ENCODE measurements at places on chromosomes 2 and 18. TPM values are rescaled to one million over a fixed set of nuclear protein-coding genes. Genes with fewer than 3 reads are reported as not detected.

DNA sequence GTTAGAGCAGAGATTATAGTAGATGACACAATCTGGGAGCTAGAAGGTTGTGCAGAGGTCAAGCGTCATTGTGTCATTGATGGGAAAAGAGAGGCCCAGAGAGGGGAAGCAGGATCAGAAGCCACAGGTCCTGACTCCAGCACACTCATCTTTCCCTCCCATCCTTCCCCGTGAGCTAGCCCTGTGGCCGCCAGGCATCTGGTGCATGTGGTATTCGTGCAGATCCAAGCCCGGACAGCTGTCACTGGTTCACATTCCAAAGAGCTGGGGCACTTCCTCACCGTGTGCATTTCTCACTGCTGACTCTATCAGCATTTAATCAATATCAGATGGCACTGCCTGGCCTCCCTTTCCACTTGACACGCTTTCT is 94.1 kb upstream of the THOC1 start:
- H3K4me3 ChIP-seq, result no peak overlapping the region
- no peaks in the 10 kb centered on the region for H3K4me1 ChIP-seq
- no peak overlapping the region for H3K27ac ChIP-seq
- no peaks in the 10 kb centered on the region for H3K27me3 ChIP-seq

DNA sequence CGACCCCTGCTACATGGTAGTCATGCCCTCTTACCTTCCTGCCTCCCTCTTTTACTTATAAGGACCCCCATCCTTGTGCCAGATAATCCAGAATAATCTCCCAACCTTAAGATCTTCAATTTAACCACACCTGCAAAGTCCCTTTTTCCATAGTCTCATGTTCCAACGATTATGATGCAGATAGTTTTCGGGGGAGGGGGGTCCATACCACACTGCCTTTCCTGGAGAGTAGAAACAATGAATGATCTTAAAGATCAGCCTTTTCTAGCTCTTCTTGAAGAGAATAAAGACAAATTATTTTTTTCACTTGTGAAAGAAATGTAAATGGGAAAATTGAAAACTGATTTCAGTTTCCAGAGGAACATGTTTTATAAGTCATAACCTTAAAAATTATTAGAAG is 4.3 kb upstream of the FAM98A start:
- no peaks in the 10 kb centered on the region for H3K36me3 ChIP-seq
- no peak overlapping the region for H3K4me3 ChIP-seq
- no peaks in the 10 kb centered on the region for H3K27me3 ChIP-seq
- H3K27ac ChIP-seq, result no peak overlapping the region

DNA sequence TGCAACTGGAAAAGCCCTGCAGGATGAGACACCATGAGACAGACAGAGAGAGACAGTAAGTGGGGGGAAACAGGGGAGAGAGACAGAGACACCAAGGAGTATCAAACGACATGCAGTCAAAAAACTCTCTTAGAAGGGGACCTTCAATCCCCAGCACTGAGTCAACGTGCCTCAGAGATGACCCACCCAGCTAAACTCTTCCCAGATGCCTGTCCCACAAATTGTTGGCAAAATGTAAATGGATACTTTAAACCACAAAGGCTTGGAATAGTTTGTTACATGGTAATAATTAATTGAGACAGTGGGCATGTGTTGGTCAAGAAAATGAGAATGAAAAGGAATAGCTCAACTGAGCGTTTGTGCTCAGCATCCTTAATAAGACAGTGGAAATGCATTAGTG is 98.3 kb downstream of the GRB14 start:
- no peak for DNase-seq
- no peak overlapping the region for H3K4me3 ChIP-seq
- H3K27ac ChIP-seq, result no peak overlapping the region
- H3K4me1 ChIP-seq, result no peaks in the 10 kb centered on the region
- H3K27me3 ChIP-seq, result no peaks in the 10 kb centered on the region
- no peaks in the 10 kb centered on the region for H3K36me3 ChIP-seq

- DNase-seq, result no peak
Measured at GRCh38 chr18:79614211-79614955, 65.2 kb upstream of the CTDP1 start.

DNA sequence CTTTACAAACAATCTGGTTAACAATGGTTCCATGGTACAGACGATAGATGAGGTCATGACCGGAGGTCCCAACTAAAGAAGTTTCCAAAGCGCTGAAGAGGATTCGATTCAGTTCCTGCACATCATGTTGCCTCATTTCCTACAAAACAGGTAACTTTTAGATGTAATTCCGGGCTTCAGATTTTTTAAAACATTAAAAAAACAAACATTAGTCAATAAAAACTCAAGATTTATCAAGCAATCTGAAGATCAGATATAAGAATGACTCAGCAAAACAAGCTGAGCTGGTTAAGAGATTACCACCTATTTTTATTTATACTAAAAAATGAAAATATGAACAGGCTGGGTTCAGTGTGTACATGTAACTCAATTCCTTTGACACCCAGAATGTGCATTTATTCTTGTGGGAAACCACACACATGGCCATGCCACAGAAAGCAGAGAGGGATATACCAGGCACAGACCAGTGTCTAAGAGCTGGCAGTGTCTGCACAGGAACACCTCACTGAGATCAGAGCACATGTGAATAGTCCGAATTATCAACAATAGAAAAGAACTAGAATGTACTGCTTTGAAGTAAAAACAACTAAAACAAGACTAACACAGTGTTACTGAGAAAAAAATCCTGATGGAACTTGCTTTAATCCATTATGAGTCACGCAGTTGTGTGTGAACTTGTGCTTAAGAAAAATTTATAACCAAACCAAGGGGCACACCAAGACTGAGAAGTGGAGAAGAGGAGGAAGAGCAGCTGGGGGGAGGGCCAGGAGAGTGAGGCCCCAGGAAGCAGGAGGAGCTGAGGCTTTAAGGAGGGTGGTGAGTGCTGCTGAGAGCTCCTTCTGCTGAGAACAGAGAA is 9.5 kb downstream of the USP40 start:
- H3K27me3 ChIP-seq, result no peaks in the 10 kb centered on the region
- H3K4me1 ChIP-seq, result peaks cover 6% of the 10 kb centered on the region
- H3K36me3 ChIP-seq, result peaks cover 17% of the 10 kb centered on the region
- DNase-seq, result no peak
- H3K27ac ChIP-seq, result no peak overlapping the region
- H3K4me3 ChIP-seq, result no peak overlapping the region

GRCh38 chr2:56624181-56624580 is 440.4 kb downstream of the CCDC85A start:
- no peak overlapping the region for H3K27ac ChIP-seq
- no peaks in the 10 kb centered on the region for H3K27me3 ChIP-seq
- no peak overlapping the region for H3K4me3 ChIP-seq
- no peaks in the 10 kb centered on the region for H3K4me1 ChIP-seq
- no peak for DNase-seq

CCDC85A gene
- total RNA-seq, result 3.7 TPM

DNA sequence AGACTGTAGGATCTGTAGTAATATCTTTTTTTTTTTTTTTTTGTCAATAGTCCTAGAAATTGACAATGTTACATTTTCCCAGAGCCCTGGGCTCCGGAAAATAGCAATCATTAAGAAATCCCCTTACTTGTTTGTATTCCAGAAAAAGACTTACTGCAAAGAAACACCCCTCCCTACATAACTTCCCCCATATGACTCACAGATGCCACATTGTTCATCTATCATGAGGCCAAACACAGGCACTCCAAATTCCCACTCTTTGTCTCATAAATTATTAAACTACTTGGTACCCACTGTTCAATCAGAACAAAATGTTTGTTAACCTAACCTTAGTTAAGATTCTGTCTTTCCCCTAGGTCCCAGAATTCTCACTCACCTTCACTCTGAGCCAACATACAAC is 53.5 kb downstream of the TEX51 start:
- H3K27ac ChIP-seq, result no peak overlapping the region
- no peaks in the 10 kb centered on the region for H3K4me1 ChIP-seq
- no peak for DNase-seq
- no peaks in the 10 kb centered on the region for H3K27me3 ChIP-seq
- no peaks in the 10 kb centered on the region for H3K36me3 ChIP-seq

DNA sequence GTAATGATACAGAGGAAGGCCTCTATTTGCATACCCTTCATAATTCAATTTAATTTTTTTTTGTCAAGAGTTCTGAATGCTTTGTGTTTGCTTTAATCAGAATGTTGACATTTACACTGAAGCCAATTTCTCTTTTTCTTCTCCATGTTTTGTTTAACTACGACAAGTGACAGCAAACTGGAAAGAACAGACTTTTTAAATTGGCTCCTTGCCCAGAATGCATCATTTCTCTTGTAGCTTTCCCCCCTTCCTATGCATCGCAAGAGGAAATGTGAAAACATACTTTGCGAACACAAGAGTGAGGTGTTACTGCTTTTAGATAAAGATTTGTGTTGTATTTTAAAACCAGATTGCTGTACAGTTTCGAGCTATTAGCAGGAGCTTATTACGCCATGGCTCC is 955.2 kb upstream of the CELF4 start:
- no peak overlapping the region for H3K4me3 ChIP-seq
- no peaks in the 10 kb centered on the region for H3K36me3 ChIP-seq
- no peak for DNase-seq
- H3K27ac ChIP-seq, result no peak overlapping the region
- H3K4me1 ChIP-seq, result no peaks in the 10 kb centered on the region
- H3K27me3 ChIP-seq, result no peaks in the 10 kb centered on the region

ADGRF3 gene
- total RNA-seq, result not detected

- H3K27me3 ChIP-seq, result no peaks in the 10 kb centered on the region
- no peak overlapping the region for H3K4me3 ChIP-seq
- H3K4me1 ChIP-seq, result no peaks in the 10 kb centered on the region
Measured at GRCh38 chr2:238031751-238032150, 29.1 kb upstream of the SCLY start.

ALLC gene
- total RNA-seq, result 1.1 TPM

GRCh38 chr2:201126308-201127151 is 10.6 kb downstream of the CFLAR start:
- H3K27ac ChIP-seq, result peak overlapping the region; percentile 83
- peaks cover 94% of the 10 kb centered on the region for H3K4me1 ChIP-seq
- no peak for DNase-seq

GRCh38 chr2:142188562-142188961 is 57.7 kb upstream of the LRP1B start:
- no peak for DNase-seq
- H3K4me1 ChIP-seq, result no peaks in the 10 kb centered on the region
- no peaks in the 10 kb centered on the region for H3K27me3 ChIP-seq
- no peak overlapping the region for H3K4me3 ChIP-seq
- no peak overlapping the region for H3K27ac ChIP-seq

DNA sequence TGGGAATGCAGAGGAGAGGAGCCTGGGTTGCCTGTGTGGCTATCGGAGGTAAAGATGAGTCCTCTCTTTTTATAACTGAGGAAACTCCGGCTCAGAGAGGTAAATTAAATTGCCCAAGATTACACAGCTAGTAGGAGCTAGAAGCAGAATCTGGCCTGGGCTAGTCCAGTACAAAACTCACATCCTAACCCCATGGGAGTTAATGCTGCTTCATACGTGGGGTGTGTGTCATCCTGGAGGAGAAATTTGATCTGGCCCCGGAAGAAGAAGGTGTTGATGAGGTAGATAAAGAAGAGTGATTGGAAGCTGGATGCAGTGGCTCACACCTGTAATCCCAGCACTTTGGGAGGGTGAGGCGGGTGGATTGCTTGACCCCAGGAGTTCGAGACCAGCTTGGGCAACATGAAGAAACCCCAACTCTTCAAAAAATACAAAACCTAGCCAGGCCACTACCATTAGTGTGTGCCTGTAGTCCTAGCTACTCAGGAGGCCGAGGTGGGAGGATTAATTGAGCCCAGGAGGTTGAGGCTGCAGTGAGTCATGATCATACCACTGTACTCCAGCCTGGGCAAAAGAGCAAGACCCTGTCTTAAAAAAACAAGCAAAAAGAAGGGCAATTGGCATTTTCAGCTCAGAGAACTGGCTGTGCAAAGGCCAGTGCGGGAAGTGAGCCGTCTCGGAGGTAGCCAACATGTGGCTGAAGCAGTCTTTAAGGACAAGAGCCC is 33.7 kb downstream of the CTIF start:
- no peaks in the 10 kb centered on the region for H3K27me3 ChIP-seq
- H3K4me3 ChIP-seq, result no peak overlapping the region
- peak overlapping the region; percentile 50 for H3K27ac ChIP-seq
- H3K4me1 ChIP-seq, result peaks cover 26% of the 10 kb centered on the region
- DNase-seq, result no peak
- no peaks in the 10 kb centered on the region for H3K36me3 ChIP-seq

GRCh38 chr2:220779511-220779910 is 792.6 kb downstream of the EPHA4 start:
- H3K4me1 ChIP-seq, result no peaks in the 10 kb centered on the region
- no peak overlapping the region for H3K4me3 ChIP-seq
- no peaks in the 10 kb centered on the region for H3K36me3 ChIP-seq
- no peaks in the 10 kb centered on the region for H3K27me3 ChIP-seq

DNA sequence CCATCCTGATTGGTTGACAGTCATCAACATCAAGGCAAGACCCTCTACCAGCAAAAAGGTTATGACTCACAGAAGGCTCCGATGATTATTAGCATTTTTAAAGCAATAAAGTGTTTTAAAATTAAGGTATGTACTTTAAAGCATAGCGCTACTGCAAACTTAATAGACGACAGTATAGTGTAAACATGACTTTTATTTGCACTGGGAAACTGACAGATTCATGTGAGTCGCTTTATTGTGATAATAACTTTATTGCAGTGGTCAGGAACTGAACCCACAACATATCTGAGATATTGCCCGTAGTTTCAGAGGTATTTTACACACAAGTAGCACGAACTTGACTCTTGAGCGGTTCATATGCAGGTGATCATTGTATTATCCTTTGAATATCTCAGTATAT is 249.1 kb downstream of the LTBP1 start:
- H3K27me3 ChIP-seq, result no peaks in the 10 kb centered on the region
- DNase-seq, result no peak
- no peak overlapping the region for H3K4me3 ChIP-seq
- H3K4me1 ChIP-seq, result peaks cover under 1% of the 10 kb centered on the region
- peak overlapping the region; percentile 28 for H3K27ac ChIP-seq

- no peak for DNase-seq
- no peaks in the 10 kb centered on the region for H3K27me3 ChIP-seq
- no peak overlapping the region for H3K27ac ChIP-seq
- peaks cover 10% of the 10 kb centered on the region for H3K36me3 ChIP-seq
- no peak overlapping the region for H3K4me3 ChIP-seq
Measured at GRCh38 chr2:232261776-232262175, 116.8 kb upstream of the ALPP start.

SERPINB11 gene
- total RNA-seq, result not detected

DNA sequence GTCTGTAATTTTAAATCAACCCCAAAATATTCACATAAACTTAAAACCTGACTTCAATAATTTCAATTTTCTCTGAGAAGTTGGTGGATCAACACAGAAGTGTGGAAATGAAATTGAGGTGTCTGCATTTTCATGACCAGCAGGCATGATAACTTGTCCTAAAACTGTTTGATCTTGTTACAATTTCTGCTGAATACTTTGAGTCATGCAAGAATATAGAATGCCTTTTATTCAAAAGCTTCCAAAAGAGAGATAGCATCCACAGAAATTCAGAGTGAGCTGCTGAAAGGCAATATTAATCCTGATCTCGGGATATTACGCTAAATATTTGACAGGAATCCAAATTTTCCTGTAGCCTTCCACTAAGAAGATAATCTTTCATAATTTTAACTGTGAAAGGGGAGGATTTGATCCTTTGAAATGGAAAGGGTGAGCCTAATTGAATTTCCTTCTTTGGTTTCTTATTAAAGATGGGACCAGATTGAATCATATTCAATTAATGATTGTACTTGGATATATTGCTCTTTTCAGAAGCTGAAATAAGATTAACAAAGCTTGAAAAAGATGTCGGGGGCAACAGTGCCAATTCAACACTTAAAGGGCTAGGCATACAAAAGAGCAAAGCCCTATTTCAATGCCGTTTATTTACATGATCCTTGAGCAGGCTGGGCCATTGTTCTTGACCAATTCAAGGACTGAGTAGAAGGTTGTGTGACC is 129.3 kb downstream of the NCKAP5 start:
- H3K27me3 ChIP-seq, result no peaks in the 10 kb centered on the region
- no peak for DNase-seq
- no peak overlapping the region for H3K4me3 ChIP-seq
- no peak overlapping the region for H3K27ac ChIP-seq

CYS1 gene
- 13.5 TPM for total RNA-seq
